ENCODE measurements at places on chromosomes 2 and 18.

DNA sequence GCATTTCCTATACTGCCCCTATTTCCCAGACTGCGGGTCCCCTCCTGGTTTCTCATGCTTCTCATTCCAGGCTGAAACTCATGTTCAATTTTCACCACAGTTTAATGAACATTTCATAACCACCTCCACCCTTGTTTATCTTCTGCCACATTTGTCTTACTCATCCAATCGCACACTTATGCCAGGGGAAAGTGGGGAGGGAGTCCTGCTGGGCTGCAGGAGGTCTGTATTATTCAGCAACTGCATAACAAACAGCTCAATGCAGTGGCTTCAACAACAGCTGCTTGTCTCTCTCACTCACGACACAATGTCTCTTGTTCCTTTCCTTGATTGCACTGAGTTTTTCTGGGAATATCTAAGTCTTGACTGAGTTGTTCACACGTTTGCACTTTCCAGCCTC, 106.0 kb downstream of the ZNF519 start:
- no peaks in the 10 kb centered on the region for H3K27me3 ChIP-seq
- no peak overlapping the region for H3K4me3 ChIP-seq
- no peaks in the 10 kb centered on the region for H3K4me1 ChIP-seq

DNA sequence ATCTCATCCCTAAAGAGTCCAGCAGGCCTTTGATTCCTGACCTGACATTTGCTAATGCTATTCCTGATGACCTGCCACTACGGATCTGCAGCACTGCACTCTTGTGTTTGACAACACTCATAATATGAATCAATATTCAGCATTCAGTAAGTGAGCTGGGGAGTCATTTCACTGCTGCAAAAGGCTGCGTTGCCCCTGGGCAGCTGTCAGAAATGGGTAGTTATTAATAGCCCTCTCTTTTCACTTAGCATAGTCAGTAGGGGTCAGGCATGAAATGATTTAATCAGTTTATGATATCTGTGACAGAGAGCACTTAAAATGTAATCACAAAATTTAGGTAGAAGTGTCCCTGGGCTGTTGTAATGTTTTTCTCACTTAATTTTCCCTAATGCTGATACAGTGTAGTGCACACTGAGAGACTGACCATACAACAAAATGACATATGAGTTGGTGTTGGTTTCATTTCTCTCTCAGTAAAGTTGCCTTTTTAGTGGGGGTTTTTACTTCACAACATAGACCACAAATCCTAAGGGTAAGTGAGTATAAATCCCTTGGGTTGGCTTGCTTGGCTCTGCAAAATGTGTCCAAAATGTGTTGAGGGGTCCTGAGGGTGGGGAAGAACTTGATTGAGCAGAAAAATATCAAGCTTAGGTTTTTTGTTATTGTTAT, 184.8 kb downstream of the CAMKMT start:
- no peak overlapping the region for H3K27ac ChIP-seq
- no peaks in the 10 kb centered on the region for H3K4me1 ChIP-seq
- no peaks in the 10 kb centered on the region for H3K36me3 ChIP-seq
- H3K4me3 ChIP-seq, result no peak overlapping the region
- no peaks in the 10 kb centered on the region for H3K27me3 ChIP-seq
- no peak for DNase-seq

GRCh38 chr18:47881752-47882455, 48.6 kb downstream of the SMAD2 start:
- DNase-seq, result no peak
- H3K27me3 ChIP-seq, result no peaks in the 10 kb centered on the region
- H3K27ac ChIP-seq, result no peak overlapping the region
- H3K4me1 ChIP-seq, result no peaks in the 10 kb centered on the region
- no peak overlapping the region for H3K4me3 ChIP-seq
- H3K36me3 ChIP-seq, result no peaks in the 10 kb centered on the region

DNA sequence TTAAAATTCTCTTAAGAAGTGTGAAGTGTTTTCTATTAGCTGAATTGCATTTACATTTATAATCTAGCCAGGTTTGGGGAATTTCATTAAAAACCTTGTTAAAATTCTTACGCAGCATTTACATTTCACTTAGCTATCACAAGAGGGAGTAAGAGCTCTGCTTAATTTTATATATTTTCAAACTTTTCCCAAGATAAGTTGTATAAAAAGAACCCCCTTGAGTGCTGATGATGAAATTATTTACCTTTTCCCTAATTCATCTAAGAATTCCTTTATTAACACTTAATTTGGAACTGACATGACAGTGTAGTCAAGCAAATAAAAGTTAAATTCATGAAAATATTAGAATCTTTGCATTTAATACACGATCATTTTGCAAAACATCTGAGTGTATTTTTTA, 54.2 kb upstream of the ZSWIM2 start:
- no peaks in the 10 kb centered on the region for H3K36me3 ChIP-seq
- no peaks in the 10 kb centered on the region for H3K27me3 ChIP-seq
- H3K27ac ChIP-seq, result no peak overlapping the region
- DNase-seq, result no peak
- H3K4me1 ChIP-seq, result no peaks in the 10 kb centered on the region

GRCh38 chr2:14303366-14304115, 329.0 kb upstream of the LRATD1 start:
- no peaks in the 10 kb centered on the region for H3K36me3 ChIP-seq
- no peaks in the 10 kb centered on the region for H3K4me1 ChIP-seq
- H3K4me3 ChIP-seq, result no peak overlapping the region
- no peak for DNase-seq
- H3K27ac ChIP-seq, result no peak overlapping the region

GRCh38 chr18:48902023-48902855, 48.5 kb downstream of the SMAD7 start:
- no peak overlapping the region for H3K4me3 ChIP-seq
- peaks cover 3% of the 10 kb centered on the region for H3K4me1 ChIP-seq
- H3K27ac ChIP-seq, result no peak overlapping the region
- no peaks in the 10 kb centered on the region for H3K27me3 ChIP-seq

DNA sequence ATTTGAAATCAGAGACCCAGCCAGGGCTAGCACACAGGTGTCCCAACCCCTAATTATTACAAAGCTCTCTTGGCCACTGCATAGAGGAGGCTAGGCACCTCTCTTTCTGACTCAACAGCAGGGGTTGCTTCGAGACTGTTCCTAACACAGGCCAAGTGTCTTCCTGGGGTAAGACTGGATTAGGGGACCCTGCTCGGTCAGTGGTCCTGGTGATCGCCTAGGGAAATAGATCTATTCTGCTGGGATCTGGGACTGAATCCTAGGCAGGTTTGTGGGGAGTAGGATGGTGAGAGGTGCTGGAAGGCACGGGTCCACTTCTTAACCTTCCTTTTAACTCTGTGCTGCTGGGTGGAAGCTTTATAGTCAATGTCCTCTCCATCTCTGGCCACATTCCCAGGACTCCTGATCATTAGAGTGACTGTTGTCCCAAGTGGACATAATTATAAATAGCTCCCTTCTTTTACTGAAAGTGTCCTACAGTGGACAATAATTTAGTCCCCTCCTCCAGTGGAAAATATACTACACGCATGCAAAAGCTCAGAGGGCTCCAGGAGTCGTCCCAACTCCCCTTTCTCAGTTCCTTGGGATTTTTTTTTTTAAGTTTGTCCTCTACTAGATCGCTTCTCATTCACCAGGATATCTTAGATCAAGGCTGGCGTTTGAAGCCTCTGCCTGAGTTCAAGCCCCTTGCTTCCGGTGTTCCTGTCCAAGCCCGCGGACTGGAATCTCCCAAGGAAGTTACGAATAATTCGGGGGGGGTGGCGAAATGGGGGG, 1.3 kb upstream of the TRIB2 start:
- H3K4me3 ChIP-seq, result no peak overlapping the region
- no peaks in the 10 kb centered on the region for H3K27me3 ChIP-seq
- no peaks in the 10 kb centered on the region for H3K4me1 ChIP-seq
- no peaks in the 10 kb centered on the region for H3K36me3 ChIP-seq
- peak overlapping the region; percentile 90 for H3K27ac ChIP-seq

- no peak overlapping the region for H3K27ac ChIP-seq
- no peak overlapping the region for H3K4me3 ChIP-seq
- H3K36me3 ChIP-seq, result no peaks in the 10 kb centered on the region
Measured at GRCh38 chr18:24995755-24996154, 356.2 kb downstream of the ZNF521 start.
